ENCODE measurements at places on chromosomes 11 and 22.

DNA sequence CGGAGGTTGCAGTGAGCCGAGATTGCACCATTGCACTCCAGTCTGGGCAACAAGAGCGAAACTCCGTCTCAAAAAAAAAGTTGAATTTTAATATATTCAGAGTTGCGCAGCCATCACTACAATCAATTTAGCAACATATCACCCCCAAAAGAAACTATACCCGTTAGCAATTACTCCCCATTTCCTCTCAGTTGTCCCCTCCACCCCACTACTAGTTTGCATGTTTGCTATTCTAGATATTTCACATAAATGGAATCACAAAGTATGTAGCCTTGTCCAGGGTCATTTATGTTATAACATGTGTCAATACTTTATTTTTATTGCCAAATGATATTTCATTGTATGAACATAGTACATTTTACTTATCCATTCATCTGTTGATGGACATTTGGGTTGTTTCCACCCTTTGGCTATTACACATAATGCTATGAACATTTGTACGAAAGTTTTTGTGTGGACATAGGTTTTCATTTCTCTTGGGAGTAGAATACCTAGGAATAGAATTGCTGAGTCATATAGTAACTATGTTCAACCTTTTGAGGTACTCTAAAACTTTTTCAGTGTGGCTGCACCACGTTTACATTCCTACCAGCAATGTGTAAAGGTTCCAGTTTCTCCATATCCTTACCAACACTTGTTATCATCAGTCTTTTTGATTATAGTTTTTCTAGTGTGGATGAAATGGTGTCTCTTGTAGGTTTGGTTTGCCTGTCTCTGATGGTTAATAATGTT is 2.2 kb downstream of the ZNF143 start:
- DNase-seq = peak; percentile 71

DNA sequence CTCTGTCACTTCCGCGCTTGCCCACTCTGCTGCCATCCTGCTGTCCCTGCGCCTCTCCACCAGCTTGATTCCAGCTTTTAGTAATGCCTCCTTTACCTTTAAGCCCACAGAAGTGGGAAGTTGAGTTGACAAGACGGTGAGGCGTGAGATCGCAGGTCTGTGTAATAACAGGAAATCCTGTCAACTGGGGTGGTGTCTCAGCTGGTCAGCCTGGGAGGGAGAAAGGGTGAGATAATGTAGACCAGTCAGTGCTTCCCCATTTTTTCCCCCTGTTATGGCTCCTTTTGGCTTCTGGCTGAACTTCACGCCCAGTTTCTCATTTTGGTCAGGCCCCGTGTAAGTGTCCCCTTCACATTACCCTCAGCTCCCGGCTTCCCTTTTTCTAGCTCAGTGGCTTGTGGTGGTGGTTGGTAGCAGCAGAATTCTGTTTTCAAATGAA is 98.9 kb downstream of the TRAF6 start:
- DNase-seq = no peak

GRCh38 chr22:24812950-24813775 is 7.2 kb downstream of the SGSM1 start:
- no peak for DNase-seq

GRCh38 chr22:48258811-48259210 is 1496.4 kb downstream of the TBC1D22A start:
- no peak for DNase-seq

GRCh38 chr22:25348391-25348790 is 129.0 kb downstream of the CRYBB2 start:
- DNase-seq = no peak

DNA sequence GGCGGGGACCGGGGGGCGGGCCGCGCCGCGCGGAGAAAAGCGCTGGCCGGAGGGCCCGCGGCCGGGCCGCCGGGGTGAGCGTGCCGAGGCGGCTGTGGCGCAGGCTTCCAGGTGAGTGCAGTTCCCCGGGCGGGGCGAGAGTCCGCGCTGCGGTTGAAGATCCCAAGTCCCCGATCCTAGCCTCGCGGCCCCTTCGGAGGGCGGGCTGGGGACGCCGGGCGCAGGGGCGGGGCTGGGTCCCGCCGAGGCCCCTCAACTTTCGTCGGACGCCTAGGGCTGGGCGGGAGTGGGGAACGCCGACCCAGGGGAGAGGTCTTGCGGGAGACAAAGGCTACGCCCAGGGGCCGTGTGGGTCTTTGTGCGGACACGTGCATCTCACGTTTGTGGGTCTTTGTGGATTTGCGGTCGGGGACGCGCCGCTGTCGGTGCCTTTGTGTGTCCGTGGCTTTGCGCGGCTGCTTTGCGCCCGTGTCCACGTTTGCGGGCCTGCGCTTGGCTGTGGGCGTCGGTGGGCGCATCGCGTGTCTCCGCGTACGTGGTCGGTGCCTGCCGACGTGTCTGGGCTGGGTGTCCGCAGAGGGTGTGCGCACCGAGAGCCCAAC is at the start of gene TSKU:
Gene TSKU, plus strand, starts transcription at position 63 of the 602 bp plus-strand sequence. CDS start 12,261 bp downstream, outside the sequence.
- DNase-seq = peak; percentile 51

DNA sequence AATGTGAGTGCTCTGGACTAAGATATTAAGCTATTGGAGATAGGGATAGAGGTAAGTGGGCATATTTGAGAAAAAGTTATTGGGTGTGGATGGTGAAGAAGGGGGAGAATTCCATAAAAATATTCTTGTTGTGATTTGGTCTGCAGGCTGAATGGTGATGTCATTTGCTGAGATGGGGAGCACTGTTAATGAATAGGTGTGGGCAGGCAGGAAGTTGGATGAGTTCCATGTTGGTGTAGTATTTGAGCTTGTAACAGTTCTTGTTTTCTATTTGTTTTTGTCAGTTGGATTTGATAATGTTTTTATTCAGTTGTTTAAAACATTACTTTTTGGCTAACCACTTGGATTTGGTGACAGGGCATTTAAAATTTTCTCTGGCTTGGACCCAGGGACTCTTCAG is 168.8 kb downstream of the C11orf87 start:
- DNase-seq = no peak

- DNase-seq = no peak
Measured at GRCh38 chr11:69935941-69936505, 116.8 kb upstream of the FGF3 start.

DNA sequence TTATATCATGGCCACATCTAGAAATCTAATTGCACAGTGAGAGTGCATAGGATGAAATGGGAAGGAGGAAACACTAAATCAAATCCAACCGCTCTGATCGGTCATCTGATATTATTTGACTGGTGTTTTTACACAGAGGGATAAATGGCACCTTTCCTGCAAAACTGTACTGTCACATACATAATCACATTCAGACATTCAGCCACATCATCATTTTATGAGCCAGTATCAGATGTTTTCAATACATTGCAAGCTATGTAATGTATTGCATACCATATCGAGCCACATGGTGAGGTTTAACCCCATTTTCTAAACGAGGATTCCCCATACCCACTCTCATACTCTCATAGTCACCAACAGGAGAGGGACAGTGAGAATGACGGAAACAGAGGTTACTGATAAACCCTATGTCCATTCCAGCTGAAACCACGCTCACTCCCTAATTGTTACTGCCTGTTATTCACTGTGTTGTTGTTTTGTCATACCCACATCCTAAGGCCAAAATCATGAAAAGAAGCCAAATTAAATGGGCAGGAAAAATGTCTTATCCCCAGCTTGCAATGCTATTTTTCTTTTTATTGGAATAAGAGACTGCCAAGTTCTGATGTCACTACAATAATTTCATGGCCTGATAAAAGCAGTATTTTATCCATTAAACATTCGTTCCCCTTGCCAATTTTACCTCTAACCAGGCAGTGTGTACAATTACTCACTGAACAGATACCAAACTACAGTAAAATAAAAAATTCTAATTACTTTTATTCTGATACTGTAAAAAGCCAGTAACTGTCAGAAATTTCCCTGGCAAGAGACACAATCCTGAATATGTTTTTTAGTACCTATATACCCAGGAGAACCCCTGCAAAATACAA is 9.0 kb downstream of the CDON start:
- no peak for DNase-seq

DNA sequence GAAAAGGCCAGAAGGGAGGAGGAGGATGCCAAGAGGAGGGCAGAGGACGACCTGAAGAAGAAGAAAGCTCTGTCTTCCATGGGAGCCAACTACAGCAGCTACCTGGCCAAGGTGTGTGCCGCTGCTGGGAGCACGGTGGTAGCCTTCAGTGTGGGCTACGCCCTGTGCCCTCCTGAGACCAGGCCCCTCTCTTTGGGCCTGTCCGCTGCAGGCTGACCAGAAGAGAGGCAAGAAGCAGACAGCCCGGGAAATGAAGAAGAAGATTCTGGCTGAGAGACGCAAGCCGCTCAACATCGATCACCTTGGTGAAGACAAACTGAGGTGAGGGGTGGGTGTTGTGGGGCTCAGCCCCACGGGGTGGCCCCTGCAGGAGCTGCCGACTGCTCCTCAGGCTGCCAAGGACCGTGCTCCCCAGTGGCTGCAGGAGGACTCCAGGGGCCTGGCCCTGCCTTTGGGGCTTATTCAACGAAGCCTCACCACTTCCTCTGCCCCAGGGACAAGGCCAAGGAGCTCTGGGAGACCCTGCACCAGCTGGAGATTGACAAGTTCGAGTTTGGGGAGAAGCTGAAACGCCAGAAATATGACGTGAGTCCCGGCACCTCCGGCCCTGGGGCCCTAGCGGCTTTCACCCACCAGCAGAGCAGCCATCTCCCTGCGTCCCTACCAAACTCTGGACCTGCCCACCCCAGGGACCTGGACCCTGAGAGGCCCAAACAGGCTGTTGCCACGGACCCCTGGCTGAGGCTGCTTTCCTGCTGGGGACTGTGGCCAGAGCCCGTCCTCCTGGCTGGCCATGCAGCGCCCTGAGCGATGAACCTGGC is 12.6 kb upstream of the MRPL23 start:
- no peak for DNase-seq

- DNase-seq = no peak
Measured at GRCh38 chr11:106276126-106276525, 198.7 kb downstream of the AASDHPPT start.

- DNase-seq = no peak
Measured at GRCh38 chr11:1887451-1888346, 4.0 kb downstream of the PRR33 start.

- no peak for DNase-seq
Measured at GRCh38 chr11:47879259-47880158, 31.4 kb upstream of the NUP160 start.

DNA sequence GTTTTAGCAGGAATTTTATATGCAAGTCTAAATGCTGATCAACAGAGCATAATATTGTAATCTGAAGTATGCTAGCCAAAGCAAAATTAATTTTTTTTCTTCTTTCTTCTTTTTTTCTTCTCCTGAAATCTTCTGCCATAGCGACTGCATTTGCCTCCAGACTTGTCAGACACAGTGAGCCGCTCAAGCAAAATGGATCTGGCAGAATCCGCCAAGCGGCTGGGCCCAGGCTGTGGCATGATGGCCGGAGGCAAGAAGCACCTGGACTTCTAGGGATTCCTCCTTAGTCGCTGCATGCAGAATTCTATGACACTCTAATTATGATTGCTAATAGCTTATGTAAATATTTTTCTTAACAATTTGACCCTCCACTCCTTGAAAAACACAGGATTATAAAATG is 27.9 kb downstream of the PAX6 start:
- DNase-seq = no peak

- DNase-seq = no peak
Measured at GRCh38 chr11:13094930-13095687, 86.0 kb downstream of the RASSF10 start.

- DNase-seq = no peak
Measured at GRCh38 chr11:115194802-115195110, 309.5 kb downstream of the CADM1 start.

GRCh38 chr22:43377548-43377895 is 34.3 kb upstream of the MPPED1 start:
- DNase-seq = no peak

DNA sequence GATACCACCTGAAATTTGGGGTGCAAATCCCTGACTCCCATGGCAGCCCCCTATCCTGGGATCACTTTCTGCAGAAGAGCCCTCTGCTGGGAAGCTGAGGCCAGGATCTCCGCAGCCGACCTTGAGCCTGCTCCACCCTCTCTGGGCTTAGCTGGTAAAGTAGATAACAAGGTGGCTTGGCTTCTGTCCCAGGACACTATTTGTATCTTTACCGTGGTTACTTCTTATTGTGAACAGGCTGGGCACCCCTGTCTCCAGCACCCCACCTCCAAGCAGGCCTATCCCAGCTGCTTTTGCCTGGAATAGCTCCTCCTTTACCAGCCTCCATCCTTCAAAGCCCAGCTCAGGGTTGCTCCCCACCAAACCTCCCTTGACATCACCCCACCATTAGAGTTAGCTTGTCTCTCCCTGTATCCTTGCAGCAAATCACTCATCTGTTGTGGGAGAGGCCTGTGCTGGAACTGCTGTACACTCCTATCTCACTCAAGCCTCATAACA is 35.2 kb upstream of the P2RY2 start:
- DNase-seq = no peak

DNA sequence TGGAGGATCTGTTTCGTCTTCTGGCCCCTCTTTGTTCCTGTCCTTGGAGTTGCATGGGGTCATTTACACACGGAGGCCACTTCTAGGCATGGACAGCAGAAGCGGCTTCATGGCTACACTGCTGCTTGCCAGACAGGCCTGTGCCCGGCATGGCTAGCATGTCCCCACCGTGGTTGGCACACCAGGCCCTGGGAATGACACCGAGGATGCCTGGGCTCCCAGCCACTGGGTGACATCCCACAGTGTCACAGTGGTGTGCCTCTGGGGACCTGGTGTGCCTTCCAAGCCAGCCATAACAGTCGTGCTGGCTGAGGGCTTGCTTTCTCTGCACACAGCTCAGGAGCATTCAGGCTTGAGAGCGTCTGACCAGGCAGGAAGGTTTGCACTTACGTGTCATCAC is 910.1 kb downstream of the TBC1D22A start:
- no peak for DNase-seq

DNA sequence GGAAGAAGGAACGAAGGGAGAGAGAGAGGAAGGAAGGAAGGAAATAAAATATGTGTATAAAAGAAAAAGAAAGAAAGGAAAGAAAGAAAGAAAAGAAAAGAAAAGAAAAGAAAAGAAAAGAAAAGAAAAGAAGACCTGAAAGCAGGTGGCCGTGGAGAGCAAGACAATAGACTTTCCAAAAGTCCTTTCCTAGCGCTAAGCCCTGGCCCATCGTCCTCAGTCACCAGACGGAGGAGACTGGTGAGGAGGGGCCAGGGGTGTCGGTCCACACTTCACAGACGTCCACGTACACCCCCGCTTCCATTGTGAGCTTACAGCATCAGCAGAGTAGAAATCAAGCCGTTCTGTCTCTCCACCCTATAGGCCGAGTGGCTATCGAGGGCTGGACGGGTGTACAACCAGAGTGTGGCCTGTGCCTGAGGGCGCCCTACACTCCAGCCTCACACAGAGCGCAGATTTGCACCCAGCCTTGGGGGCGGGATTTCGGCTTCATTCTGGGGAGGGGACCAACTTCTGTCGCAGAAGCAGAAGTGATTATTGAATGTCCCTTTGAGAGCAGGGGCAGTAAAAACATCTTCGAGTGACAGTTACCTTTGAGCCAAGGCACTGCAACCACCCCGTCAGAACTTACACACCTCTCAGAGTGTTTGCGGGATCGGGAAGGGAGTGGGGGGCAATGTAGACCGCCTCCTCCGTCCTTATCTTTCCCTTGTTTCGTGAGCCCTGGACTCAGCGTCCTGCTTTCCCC is 2.0 kb upstream of the BSX start:
- no peak for DNase-seq

- no peak for DNase-seq
Measured at GRCh38 chr22:20271114-20271994, 3.2 kb upstream of the RTN4R start.

All from foreskin keratinocyte (primary cell).